Skeletal muscle cell (primary cell): ENCODE measurements at places on chromosomes 1 and 21.

GRCh38 chr1:96096613-96097321 is 624.8 kb upstream of the PTBP2 start:
- no peak for DNase-seq

DNA sequence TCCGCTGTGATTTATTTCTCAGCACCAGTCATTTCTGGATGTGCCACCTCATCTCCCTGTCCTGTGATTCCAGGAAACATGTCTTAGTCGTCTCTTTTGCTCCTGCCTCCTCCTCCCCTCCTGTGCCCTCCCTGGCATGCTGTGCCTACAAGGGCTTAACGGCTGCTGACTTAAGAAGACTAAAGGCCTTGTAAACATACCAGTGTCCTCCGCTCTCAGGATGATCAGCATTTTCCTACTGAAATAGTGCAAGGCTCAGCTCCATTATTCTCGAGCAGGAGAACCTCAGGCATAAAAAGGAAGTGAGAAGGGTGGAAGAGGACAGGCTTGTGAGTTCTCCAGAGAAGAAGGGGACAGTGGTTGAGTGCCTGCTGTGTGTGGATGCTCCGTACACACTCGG is 61.6 kb upstream of the RUNX3 start:
- no peak for DNase-seq

GRCh38 chr1:18746981-18747380 is 112.5 kb downstream of the TAS1R2 start:
- no peak for DNase-seq

GRCh38 chr1:117842408-117843170 is 86.8 kb downstream of the GDAP2 start:
- no peak for DNase-seq

DNA sequence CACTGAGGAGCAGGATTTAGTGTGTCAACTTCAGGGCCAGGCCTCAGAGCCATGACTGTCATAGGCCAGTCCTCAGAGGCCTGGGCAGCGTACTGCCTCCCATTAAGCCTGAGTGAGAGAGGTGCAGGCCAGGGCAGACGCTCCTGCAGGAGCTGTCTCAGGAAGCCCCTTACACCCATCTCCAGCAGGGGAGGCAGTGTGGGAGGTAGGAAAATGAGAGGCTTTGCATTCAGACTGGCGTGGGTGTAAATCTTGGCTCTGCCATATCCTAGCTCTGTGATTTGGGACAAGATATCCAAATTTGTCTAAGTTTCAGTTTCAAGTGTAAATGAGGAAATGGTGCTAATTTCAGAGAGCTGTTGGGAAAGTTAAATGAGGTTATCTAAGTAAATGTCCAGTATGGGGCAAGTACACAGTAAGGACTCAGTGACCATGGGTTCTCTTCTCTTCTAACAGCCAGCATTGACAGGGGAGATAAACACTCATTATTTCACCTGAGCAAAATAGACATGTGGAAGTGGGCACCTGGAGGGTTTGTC is 184.1 kb downstream of the ZSCAN20 start:
- DNase-seq, result no peak

DNA sequence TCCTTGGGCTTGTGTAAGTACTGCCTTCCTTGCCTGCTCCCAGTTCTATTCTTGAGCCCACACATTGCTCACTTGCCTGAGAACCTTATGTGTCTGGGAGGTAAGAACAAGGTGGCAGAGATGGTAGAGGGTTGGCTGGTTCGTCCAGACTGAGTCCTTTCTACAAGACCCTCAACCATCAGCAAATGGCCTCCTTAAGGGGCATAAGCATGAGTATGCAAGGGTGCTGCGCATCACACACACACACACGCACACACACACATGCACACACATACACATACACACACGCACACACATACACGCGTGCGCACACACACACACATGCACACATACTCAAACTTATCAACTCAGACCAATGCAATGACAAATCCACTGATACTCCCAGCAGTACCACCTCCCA is 56.9 kb downstream of the RHBG start:
- no peak for DNase-seq

GRCh38 chr1:12505231-12505630 is 112.8 kb downstream of the DHRS3 start:
- no peak for DNase-seq

DNA sequence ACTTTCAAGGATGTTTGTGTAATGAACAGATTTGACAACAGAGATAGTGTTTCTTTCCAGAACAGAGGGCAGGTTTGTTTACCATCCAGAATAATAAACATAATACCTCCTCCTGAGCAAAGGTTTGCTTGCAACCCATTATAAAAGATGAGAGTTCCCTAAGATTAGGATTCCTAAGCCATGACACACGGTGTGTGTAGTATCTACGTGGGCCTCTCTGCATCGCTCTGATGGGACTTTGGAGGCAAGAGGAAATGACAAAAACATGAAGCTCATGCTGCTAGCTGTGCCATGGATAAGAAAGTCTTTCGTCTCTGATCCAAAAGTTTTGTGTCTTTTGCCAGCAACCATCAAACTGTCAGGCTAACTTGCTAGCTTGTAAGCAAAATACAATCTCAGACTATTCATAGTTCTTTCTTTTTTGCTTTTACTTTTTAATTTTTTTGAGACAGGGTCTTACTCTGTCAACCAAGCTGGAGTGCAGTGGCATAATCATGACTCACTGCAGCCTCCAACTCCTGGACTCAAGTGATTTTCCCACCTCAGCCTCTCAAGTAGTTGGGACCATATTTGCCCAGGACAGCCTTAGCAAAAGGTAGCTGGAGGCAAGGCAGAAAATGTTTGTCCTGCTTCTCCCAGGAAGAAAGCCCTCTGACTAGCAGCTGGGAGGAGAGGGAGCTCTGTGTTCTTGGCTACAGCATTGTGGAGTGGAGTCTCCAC is 81.1 kb downstream of the LHX4 start:
- no peak for DNase-seq

GRCh38 chr1:165851034-165851658 is 23.7 kb downstream of the UCK2 start:
- DNase-seq, result no peak

- DNase-seq, result peak; percentile 13
These were observed 83.4 kb downstream of the BACH1 start for GRCh38 chr21:29382030-29382654.

- no peak for DNase-seq
These were observed 21.7 kb downstream of the ETNK2 start for GRCh38 chr1:204130178-204130577.

DNA sequence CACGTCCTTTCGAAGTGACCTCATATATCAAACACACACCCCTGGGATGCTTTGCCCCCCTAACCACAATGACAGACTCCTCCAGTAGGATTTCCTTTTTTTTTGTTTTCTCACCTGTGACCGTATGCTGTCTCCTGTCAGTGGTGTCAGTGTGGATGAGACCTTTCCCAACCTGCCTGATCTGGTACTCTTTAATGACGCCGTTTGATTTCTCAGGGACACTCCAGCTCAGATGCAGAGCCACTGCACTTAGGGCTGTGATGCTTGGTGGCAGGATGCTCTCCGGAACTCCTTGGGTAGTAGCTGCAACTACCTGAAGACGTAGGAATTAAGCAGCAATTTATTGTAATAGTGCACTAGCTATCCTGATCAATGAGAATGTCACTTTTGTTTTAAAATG is 212.6 kb downstream of the KCTD3 start:
- DNase-seq, result no peak
